ENCODE measurements at places on chromosomes 6 and 20.

DNA sequence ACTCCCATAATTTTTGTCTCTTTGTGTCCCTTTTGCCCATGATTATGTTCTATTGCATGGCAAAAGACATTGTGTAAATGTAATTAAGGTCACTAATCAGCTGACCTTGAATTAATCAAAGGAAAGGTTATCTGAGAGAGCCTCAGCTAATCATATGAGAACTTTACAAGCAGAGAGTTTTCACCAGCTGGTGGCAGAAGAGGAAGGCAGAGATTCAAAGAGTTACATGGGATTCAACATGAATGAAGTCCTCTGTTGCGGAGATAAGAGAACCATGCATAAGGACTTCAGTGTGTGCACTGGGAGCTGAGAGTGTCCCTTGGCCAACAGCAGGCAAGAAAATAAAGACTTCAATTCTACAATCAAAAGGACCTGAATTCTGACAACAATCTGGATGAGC, 494.1 kb upstream of the ARID1B start:
- H3K36me3 ChIP-seq, result no peaks in the 10 kb centered on the region
- H3K4me1 ChIP-seq, result no peaks in the 10 kb centered on the region
- H3K4me3 ChIP-seq, result no peak overlapping the region
- DNase-seq, result no peak

DNA sequence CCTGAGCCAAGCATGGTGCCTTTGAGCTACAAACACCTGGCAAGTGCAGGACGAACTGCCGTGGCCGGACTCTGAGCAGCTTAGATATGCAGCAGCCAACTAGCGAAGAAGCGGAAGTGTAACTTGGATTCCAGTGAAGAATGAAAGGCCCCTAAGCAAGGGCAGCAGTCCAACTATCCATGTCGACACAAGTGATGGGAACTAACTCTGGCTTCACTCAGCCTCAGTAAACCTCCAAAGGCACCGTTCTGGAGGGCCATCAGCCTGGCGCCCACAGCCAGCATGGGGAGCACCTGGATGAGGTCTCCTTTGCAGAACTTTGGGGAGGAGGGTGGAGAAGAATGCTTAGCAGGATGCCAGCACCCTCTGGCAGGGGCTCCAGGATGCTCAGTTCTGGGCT, 78.4 kb upstream of the MLN start:
- no peak overlapping the region for H3K27ac ChIP-seq
- no peak overlapping the region for H3K4me3 ChIP-seq
- H3K4me1 ChIP-seq, result peaks cover 3% of the 10 kb centered on the region

- no peaks in the 10 kb centered on the region for H3K27me3 ChIP-seq
- H3K36me3 ChIP-seq, result no peaks in the 10 kb centered on the region
- H3K27ac ChIP-seq, result no peak overlapping the region
- no peaks in the 10 kb centered on the region for H3K4me1 ChIP-seq
- H3K4me3 ChIP-seq, result no peak overlapping the region
These were observed 122.9 kb upstream of the QKI start for GRCh38 chr6:163291622-163292021.

- H3K27ac ChIP-seq, result no peak overlapping the region
- no peak for DNase-seq
- H3K36me3 ChIP-seq, result no peaks in the 10 kb centered on the region
These were observed 210.0 kb downstream of the OGFRL1 start for GRCh38 chr6:71498638-71499037.

GRCh38 chr20:39010496-39010895, 48.4 kb downstream of the DHX35 start:
- no peak for DNase-seq
- H3K4me3 ChIP-seq, result no peak overlapping the region
- no peaks in the 10 kb centered on the region for H3K27me3 ChIP-seq
- H3K27ac ChIP-seq, result no peak overlapping the region

DNA sequence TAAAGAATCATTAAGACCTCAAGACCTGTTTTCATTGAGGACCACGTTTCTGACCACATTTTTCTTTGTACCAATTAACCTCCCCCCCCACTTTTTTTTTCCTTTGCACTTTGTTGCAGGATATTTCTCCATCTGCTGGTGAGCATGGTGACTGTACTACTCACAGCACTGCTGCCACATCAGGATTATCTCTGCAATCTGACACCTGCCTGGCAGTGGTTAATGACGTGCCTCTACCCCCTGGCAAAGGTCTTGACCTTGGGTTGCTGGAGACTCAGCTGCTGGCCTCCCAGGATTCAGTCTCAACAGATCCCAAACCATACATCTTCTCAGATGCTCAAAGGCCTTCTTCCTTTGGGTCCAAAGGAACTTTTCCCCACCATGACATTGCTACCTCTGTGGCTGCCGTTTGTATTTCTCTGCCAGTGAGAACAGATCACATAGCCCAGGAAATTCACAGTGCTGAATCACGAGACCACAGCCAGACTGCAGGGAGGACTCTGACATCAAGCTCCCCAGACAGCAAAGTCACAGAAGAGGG, 46.6 kb upstream of the EDN3 start:
- no peak overlapping the region for H3K4me3 ChIP-seq
- DNase-seq, result no peak
- H3K27ac ChIP-seq, result no peak overlapping the region
- H3K27me3 ChIP-seq, result no peaks in the 10 kb centered on the region

DNA sequence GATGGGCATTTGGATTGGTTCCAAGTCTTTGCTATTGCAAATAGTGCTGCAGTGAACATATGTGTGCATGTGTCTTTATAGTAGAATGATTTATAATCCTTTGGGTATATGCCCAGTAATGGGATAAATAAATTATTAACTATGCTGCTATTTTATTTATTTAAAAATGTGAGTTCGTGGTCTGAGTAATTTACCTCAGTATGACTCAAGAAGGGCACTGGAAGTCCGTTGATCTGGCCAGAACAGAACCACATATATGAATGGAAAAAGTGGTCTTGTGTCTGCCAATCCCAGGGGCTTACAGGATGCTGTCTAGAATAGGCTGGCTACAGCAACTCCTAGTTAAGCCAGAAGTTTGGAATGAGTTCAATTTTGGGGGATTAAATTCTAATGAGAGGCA, 27.6 kb upstream of the HLA-C start:
- no peaks in the 10 kb centered on the region for H3K4me1 ChIP-seq
- no peak overlapping the region for H3K4me3 ChIP-seq
- no peaks in the 10 kb centered on the region for H3K36me3 ChIP-seq
- no peak for DNase-seq
- H3K27ac ChIP-seq, result no peak overlapping the region

- H3K27me3 ChIP-seq, result no peaks in the 10 kb centered on the region
- H3K27ac ChIP-seq, result peak overlapping the region; percentile 37
- no peak overlapping the region for H3K4me3 ChIP-seq
- H3K4me1 ChIP-seq, result peaks cover 65% of the 10 kb centered on the region
- peaks cover 78% of the 10 kb centered on the region for H3K36me3 ChIP-seq
These were observed 24.9 kb downstream of the TGM2 start for GRCh38 chr20:38139977-38140753.

DNA sequence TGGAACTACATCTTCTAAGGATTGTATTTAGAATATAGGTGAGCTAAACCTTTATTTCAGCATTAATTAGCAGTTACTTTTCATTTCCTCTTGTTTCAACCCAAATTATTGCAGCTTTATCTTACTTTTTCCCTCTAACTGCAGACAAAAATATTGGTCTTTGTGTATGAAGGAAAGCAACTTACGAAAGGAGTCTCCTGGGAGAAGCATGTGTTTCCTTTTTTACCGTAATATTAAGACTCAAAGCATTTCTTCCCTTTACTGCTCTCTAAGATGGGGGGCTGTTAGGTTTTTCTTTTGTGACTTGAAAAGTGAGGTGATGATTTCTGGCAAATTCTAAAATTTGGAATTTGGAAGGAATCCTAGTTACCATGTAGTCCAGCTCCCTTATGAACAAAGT, 111.0 kb downstream of the TCP11 start:
- no peaks in the 10 kb centered on the region for H3K27me3 ChIP-seq
- H3K4me1 ChIP-seq, result peaks cover 55% of the 10 kb centered on the region
- no peak for DNase-seq
- H3K27ac ChIP-seq, result no peak overlapping the region

DNA sequence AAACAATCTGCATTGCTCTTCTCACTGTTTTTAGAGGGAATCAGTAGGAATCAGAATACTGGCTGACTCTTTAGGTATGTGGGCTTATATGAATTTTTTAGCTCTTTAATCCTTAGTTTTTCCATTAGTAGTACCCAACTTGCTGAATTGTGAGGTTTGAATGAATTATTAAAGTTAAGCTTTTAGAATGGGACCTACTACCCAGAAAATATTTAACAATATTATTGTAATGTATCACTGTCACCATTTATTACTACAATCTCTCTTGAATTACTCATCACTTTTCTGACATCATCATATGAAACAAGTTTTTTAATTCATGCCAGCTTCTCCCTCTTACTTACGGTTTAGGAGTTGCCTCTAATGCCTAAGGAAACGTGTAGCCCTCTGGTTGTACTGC, 212.7 kb downstream of the BCKDHB start:
- H3K27ac ChIP-seq, result no peak overlapping the region
- no peak for DNase-seq
- H3K4me3 ChIP-seq, result no peak overlapping the region
- H3K4me1 ChIP-seq, result no peaks in the 10 kb centered on the region

- H3K4me3 ChIP-seq, result no peak overlapping the region
- no peak overlapping the region for H3K27ac ChIP-seq
- H3K27me3 ChIP-seq, result peaks cover 13% of the 10 kb centered on the region
- DNase-seq, result no peak
- H3K36me3 ChIP-seq, result no peaks in the 10 kb centered on the region
These were observed 42.2 kb upstream of the STK35 start for GRCh38 chr20:2059411-2059810.

DNA sequence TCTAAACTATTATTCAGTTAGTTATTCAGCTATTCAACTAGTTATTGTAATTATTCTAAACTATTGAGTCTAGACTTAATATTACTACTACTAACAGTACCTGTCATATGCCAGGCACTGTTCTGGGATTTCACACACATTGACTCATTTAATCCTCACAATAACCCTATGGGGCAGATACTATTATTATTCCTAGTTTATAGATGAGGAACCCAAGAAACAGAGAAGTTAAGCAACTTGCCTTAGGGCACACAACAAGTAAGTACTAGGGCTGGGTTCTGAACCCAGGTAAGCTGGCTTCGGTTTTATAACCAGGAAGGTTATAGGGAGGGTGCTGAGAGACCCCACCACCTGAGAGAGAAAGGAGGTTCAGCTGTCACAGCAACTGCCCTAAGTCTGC, 7.8 kb downstream of the TEAD3 start:
- H3K36me3 ChIP-seq, result peaks cover 5% of the 10 kb centered on the region
- DNase-seq, result no peak
- H3K27me3 ChIP-seq, result no peaks in the 10 kb centered on the region
- no peak overlapping the region for H3K4me3 ChIP-seq
- peak overlapping the region; percentile 46 for H3K27ac ChIP-seq
- peaks cover 89% of the 10 kb centered on the region for H3K4me1 ChIP-seq

DNA sequence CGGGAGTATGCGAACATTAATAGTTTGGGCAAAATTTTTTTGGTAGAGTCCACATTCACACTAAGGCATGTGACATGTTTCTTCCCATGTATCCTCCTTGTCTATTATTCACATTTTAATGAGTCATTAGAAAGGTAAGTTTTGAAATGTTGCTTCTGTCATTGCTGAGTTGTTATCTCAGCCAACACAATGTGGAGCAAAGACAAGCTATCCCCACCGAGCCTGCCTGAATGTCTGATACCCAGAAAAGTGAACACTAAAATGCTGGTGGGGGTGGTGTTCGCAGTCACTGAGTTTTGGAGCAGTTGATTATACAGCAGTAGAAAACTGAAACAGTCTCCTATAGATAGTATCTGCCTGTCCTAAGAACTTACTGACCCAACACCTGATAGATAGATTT, 68.3 kb upstream of the ASF1A start:
- DNase-seq, result no peak
- no peaks in the 10 kb centered on the region for H3K27me3 ChIP-seq
- H3K4me3 ChIP-seq, result no peak overlapping the region
- H3K4me1 ChIP-seq, result no peaks in the 10 kb centered on the region
- H3K27ac ChIP-seq, result no peak overlapping the region

GRCh38 chr20:50848341-50848808, 53.5 kb downstream of the BCAS4 start:
- peak overlapping the region; percentile 37 for H3K27ac ChIP-seq
- no peak for DNase-seq
- no peaks in the 10 kb centered on the region for H3K36me3 ChIP-seq
- peaks cover 5% of the 10 kb centered on the region for H3K27me3 ChIP-seq
- H3K4me1 ChIP-seq, result peaks cover 16% of the 10 kb centered on the region

GRCh38 chr6:7624796-7625710, 35.1 kb downstream of the SNRNP48 start:
- no peak for DNase-seq
- no peak overlapping the region for H3K27ac ChIP-seq
- H3K27me3 ChIP-seq, result no peaks in the 10 kb centered on the region
- H3K36me3 ChIP-seq, result no peaks in the 10 kb centered on the region
- no peak overlapping the region for H3K4me3 ChIP-seq

- H3K4me1 ChIP-seq, result peaks cover 15% of the 10 kb centered on the region
- no peak for DNase-seq
- no peaks in the 10 kb centered on the region for H3K36me3 ChIP-seq
These were observed 122.9 kb upstream of the AFDN start for GRCh38 chr6:167703781-167704180.

GRCh38 chr6:101578306-101578705, 184.8 kb downstream of the GRIK2 start:
- no peak for DNase-seq
- no peaks in the 10 kb centered on the region for H3K36me3 ChIP-seq
- no peak overlapping the region for H3K27ac ChIP-seq
- H3K4me1 ChIP-seq, result no peaks in the 10 kb centered on the region
- H3K4me3 ChIP-seq, result no peak overlapping the region

- H3K27me3 ChIP-seq, result no peaks in the 10 kb centered on the region
- no peaks in the 10 kb centered on the region for H3K36me3 ChIP-seq
- no peak overlapping the region for H3K27ac ChIP-seq
- DNase-seq, result no peak
- H3K4me3 ChIP-seq, result no peak overlapping the region
These were observed 50.2 kb downstream of the HDAC2 start for GRCh38 chr6:113920663-113921267.

DNA sequence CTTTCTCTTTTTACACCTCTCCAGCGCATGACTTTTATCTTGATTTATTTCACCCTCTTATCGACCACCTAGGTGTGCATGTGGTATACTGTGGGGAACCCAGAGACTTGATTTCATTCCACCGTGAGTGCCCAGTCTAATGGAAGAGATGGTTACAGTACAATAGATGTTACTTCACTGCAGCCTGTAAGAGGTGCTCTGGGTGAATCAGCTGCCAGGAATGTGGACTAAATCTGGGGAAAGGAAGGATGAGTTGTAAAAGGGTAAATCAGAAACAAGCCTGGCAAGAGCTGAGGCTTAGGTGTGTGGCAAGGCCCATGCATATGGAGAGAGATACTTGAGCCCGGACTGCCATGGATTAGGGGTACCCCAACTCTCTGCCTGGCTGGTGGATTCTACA, 7.4 kb downstream of the STK35 start:
- no peak overlapping the region for H3K4me3 ChIP-seq
- H3K27ac ChIP-seq, result peak overlapping the region; percentile 18
- H3K36me3 ChIP-seq, result peaks cover 8% of the 10 kb centered on the region
- H3K27me3 ChIP-seq, result no peaks in the 10 kb centered on the region

Measured in lower lobe of right lung (tissue), 2 donors.